Breast epithelium (tissue), 4 donors: ENCODE measurements at places on chromosomes 2 and 18.

GRCh38 chr2:119698246-119698645, 19.2 kb downstream of the TMEM177 start:
- no peak for DNase-seq

DNA sequence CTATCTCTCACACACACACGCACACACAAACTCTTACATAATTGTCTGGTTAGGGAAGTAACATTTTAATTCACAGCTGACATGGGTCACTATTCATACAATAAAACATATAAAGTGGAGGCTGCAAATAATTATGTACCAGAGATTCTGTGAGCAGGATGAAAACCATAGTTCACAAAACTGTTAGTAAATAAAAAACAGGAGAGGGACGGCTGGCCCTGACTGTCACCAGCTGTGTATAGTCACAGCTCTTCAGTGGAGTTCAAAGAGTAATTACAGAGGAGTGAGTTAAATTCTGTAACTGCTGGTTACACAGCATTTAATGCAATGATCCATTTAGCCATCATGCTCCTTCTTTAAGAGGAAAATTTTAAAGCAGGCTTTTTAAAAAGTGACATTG, 76.9 kb downstream of the NRXN1 start:
- no peak for DNase-seq

GRCh38 chr2:202378662-202379358, 2.7 kb downstream of the BMPR2 start:
- no peak for DNase-seq

GRCh38 chr2:44543773-44544725, 182.3 kb downstream of the CAMKMT start:
- DNase-seq, result no peak

DNA sequence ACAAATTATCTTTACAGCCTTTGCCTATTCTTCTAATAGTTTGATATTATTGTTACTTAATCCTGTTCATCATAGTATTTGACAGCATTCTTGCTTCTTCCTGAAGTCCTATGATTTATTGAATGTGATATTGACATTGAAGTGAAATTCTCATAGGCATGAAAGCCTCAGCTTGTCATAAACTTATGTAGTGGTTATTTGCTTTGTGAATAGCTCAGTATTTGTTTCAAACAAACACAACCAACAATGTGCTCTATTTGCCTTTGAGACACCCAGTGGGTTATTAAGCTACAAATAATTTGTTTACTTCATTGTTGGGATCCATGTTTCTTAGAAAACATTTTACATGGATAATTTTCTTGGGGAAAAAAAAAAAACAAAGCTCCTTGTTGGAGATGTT, 57.2 kb downstream of the TTC39C start:
- DNase-seq, result no peak

GRCh38 chr2:15941481-15941850, 1.1 kb downstream of the MYCN start:
- DNase-seq, result no peak

- no peak for DNase-seq
These were observed 491.9 kb downstream of the IRS1 start for GRCh38 chr2:226307487-226308322.

DNA sequence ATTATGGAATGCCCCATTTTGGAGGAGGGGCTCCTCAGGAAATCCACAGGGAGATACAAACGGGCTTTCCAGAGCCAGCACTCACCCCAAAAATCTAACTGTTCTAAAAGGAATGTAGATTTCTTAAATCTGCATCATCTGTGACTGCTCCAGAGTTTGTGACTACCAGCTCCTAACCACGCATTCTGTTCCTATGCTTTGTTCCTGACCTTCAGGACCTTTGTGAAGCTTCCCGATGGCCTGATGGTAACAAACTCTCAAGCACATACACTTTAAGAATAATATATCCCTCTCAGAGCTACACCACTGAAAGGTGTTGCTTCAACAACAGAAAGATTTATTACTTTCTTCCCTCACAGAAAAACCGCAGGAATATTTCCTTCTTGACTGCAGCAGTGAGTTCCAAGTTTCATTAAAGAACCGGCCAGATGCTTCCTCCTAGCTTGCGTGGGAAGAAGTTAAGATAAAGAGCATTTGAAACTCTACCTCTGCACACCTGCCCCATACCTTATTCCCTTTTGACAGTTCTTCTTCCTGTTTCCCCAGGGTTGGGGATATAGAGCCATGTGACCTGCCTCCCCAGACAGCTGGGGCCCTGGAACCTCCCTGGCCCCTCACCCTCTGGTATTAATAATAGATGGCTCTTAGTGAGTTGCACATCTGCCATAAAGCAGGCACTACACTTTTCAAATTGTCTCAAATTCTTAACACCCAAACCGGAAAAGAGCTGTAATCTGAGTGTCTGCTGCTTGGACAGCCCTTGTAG, 40.2 kb upstream of the EML4 start:
- DNase-seq, result no peak

DNA sequence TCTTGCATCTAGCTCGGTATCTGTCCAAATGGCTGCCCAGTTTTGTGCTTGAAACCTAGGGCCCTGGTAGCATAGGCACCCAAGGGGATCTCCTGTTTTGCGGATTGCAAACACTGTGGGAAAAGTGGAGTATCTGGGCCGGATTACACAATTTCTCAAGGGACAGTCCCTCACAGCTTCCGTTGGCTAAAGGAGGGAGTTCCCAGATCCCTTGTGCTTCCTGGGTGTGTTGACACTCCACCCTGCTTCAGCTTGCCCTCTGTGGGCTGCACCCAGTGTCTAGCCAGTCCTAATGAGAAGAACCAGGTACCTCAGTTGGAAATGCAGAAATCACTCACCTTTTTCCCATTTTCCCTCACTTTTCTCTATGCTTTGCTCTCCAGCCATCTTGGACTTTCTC, 35.5 kb downstream of the RPRM start:
- no peak for DNase-seq

DNA sequence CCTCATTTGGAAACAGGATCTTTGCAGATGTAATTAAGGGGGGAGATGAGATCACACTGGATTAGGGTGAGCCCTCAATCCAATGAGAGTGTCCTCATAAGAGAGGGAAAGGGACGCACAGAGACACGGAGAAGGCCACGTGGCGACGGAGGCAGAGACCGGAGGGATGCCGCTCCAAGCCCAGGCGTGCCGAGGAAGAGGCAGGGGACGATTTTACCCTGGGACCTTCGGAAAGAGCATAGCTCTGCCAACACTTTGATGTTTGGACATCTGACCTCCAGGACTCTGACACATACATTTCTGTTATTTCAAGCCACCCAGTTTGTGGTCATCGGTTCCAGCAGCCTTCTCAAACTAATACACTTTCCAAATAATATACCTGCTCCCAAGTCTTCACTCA, 84.4 kb upstream of the ZCCHC2 start:
- no peak for DNase-seq

- DNase-seq, result no peak
These were observed 86.9 kb downstream of the RDH14 start for GRCh38 chr2:18473241-18474181.

GRCh38 chr18:2889761-2890192, 43.0 kb downstream of the EMILIN2 start:
- DNase-seq, result no peak

DNA sequence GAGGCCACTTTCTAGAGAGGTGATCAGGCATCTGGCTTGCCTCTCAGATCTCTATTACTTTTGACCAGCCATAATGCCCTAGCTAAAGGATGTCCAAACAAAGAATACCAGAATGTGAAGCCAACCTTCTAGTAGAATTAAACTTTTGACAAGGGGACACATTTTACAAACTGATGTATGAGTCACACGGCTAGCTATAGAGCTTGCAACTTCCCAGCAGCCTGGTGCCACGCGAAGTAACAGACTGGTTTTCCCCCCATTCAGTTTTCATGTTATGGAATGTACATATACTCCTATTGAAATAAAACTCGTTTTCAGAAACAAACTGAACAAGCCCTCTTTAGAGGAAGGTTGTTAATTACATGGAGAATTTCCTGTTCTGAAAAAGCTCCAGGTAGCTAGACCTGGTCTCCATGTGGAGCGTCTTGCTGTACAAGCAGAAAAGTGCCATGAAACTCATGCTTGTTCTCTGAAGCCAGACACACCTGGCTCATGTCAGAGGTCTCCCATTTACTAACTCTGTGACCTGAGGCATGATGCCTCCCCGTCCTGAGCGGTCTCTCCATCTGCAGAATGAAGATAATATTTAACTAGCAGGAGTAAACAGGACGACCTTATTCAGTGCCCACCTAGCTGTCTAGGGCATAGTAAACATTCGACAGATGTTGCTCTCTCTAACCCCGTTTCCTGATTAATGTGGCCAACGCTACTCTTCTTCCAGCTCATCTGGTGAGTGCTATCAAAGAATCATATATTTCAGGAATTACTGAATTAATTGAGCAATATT, 81.5 kb upstream of the MAP3K20 start:
- DNase-seq, result no peak

DNA sequence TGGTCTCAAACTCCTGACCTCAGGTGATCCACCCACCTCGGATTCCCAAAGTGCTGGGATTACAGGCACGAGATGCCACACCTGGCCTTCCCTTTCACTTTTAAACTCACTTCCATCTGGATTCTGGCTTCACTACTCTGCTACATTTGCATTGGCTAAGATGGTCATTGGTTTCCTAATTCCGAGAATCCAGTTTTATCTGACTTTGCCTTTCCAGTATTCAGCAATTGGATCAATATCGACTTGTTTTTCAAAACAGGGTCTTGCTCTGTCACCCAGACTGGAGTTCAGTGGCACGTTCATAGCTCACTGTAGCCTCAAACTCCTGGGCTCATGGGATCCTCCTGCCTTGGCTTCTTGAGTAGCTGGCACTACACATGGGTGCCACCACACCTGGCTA, 4.7 kb upstream of the CD302 start:
- no peak for DNase-seq

- DNase-seq, result no peak
These were observed 168.2 kb downstream of the GALNT1 start for GRCh38 chr18:35749701-35750100.

- DNase-seq, result no peak
These were observed 50.3 kb upstream of the CCDC85A start for GRCh38 chr2:56133441-56133840.

GRCh38 chr2:127641846-127642507, 4.0 kb upstream of the GPR17 start:
- no peak for DNase-seq

DNA sequence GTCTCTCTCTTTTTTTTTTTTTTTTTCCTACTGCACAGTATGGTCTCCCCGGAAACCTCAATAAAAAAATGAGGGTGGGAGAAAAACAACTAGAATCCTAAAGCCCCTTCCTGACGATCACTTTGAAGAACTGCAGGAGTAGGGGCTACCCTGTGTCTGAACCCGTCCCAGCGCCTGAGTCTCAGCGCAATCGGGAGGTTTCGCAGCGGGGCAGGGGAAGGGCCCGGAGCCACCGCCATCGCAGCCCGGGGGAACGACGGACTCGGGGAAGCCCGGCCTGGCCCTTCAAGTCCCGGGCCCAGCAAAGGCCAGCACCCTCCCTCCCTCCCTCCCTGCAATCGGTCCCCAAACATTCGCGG, 411 bp downstream of the NARS1 start:
- no peak for DNase-seq

- DNase-seq, result no peak
These were observed 86.8 kb downstream of the FMNL2 start for GRCh38 chr2:152421521-152422370.

GRCh38 chr18:13159579-13159978, 59.0 kb upstream of the LDLRAD4 start:
- DNase-seq, result no peak

GRCh38 chr2:215791481-215791937, 221.8 kb downstream of the MREG start:
- no peak for DNase-seq

GRCh38 chr2:9467687-9468086, 6.7 kb upstream of the IAH1 start:
- DNase-seq, result no peak

DNA sequence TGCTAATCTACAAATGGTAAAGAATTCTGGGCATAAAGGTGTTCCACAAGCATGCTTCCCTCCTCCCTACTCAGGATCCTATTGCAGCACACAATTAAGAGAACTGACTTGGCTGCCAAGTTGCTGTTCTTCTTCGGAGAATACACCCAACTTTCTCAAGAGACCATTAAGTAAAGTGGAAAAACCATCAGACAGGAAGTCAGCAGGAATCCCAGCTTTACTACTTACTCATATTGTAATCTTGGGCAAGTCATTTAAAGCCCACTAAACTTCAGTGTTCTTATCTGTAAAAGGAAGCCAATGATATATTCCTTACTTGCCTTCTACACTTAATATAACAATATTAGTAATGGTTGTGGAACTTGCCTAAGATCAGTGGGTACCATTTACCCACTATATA, 37.8 kb downstream of the PSTPIP2 start:
- DNase-seq, result no peak

DNA sequence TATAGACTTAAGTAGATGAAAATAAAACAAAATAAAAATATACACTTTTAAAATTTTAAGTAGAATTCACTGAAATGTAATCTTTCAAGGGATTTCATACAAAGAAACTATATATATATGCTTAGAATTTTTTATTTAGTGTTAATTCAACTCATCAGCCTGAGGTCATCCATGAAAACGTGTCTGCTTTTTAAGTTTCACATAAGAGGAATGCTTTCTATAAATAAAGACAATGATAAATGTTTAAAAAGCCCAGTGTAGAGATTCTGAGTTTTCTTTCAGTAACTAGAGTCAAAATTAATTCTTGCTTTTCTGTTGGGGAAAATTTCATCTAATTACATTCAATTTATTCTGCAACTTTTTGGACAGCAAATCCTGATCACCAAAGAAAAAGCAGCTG, 213.3 kb downstream of the MBD5 start:
- no peak for DNase-seq

DNA sequence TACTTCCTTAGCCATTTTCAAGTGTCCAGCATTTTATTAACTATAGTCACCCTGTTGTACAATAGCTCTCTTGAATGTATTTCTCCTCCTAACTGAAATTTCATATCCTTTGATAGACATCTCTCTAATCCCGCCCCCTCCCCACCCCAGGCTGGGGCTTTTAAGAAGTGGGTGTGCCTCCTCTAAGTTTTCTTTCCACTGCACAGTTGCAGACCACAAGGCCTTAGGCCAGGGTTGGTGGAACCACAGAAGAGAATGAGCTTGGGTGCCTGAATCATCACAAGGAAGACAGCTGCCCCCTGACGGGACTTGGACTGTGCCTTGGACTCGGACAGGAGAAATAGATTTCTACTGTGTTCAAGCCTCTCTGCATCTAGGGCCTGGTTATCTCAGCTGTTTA, 193.4 kb downstream of the HAUS1 start:
- no peak for DNase-seq

GRCh38 chr2:26002632-26003310, 20.5 kb upstream of the KIF3C start:
- DNase-seq, result no peak

GRCh38 chr2:157480182-157480961, 36.5 kb upstream of the CYTIP start:
- no peak for DNase-seq

DNA sequence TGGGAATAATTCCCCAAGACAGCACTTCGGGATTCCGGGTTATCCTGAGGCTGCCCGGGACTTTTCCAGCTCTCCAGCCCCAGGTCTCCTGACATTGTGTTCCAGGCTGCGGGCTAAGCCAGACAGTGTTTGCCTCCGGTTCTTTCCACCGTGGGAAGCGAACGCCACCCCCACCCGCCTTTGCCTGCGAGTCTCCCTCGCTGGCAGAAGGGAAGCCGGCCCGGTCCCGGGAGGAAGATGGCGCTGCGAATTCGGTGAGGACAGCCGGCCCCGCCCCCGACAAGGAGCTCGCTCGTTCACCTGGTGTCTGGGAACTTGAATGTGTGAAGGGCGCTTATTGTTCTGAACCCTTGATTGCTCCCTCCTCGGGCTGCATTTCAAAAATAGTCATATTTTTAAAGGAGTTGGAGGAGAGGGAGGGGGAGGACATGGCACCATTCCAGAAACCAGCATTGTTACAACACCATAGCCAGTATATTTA, 2.9 kb downstream of the LRATD1 start:
- DNase-seq, result peak; percentile 84
